Occipital lobe (tissue), 3 donors: ENCODE measurements at places on chromosomes 5 and 9.

DNA sequence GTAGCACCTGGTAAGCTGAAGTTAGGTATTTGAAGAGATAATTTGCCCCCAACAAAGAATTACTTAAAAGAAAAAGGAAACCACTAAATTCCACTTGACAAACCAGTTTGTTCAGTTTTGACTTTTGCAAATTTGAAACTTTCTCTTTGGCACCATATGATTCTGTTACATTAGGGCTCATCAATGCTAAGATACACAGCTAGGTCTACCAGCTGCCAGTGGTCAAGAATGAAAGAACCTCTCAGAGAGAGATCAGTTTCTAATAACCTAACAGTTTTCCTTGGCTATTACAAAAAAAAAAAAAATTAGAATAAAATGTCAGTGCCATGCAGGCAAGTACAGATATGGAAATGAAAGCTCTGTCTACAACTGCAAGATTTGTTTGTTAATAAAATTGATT lies 92.3 kb downstream of the CAAP1 start:
- DNase-seq, result no peak

- DNase-seq, result no peak
These were observed 340.3 kb upstream of the CD180 start for GRCh38 chr5:67536866-67537265.

- DNase-seq, result no peak
These were observed 113.8 kb downstream of the MSX2 start for GRCh38 chr5:174837919-174838902.

GRCh38 chr9:123253204-123253603 lies 15.2 kb downstream of the STRBP start:
- no peak for DNase-seq

- DNase-seq, result no peak
These were observed 74.4 kb upstream of the FCN1 start for GRCh38 chr9:134991808-134992754.

- no peak for DNase-seq
These were observed 89.0 kb downstream of the ASTN2 start for GRCh38 chr9:117325831-117326230.

DNA sequence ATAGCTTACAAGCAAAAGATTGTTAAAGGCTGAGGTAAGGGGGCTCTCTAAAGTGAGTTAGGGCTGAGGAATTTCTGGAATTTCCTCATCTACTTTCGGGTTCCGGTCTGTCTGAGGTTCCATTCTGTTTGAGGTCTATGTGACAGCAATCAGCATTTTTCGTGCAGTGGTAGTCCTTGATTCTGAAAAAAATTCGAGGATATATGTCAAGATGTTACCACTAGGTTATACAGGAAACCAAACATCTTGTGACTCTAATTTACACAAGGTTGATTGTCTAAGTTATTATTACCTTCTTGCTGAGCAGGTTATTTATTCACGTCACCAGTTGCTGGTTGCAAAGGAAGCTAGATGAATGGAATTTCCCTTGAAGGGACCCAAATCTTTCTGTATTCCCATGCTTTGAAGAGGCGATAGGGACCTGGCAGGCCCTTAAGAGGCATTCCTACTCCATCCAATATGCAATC lies 35.2 kb downstream of the RLN2 start:
- DNase-seq, result no peak

DNA sequence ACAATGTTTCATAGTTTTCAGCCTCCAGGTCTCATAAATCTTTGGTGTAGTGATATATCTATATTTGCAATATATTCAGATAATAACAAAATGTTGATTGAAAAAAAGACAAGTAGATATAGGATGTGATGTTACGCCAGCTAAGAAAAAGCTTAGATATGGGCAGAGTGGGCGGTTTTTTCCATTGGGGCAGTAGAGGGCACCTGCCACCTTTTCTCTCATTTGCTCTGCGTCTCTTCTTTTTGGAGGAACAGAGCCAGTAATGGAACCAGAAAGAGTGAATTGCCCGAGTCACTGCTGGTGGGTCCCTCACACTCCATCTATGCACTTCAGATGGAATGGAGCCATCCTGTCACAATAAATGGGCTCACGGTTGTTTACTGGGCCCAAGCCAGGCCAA lies 62.1 kb upstream of the FANCC start:
- DNase-seq, result no peak

DNA sequence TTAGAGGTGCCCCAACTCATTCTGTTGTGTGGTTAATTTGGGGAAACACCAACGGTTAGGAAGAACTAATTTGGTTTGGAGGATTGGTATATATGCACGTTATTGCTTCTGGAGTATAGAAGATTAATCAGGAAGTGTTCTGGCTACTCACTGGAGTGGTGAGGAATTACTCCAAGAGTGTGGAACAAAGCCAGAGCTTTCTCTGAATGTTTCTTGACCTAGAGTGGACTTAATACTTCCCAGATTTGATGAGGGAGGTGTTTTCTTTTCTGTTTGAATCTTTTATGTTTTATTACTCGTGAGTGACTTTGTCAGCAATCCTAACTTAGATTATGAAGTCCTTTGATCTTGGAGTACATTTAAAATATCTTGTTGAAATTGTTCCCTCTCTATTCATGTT lies 163.7 kb downstream of the MAN2A1 start:
- DNase-seq, result no peak

GRCh38 chr5:124790301-124790894 lies 44.0 kb upstream of the ZNF608 start:
- no peak for DNase-seq

- no peak for DNase-seq
These were observed 29.5 kb upstream of the APC start for GRCh38 chr5:112708103-112708622.

GRCh38 chr5:173873306-173873922 lies 14.7 kb upstream of the CPEB4 start:
- no peak for DNase-seq

DNA sequence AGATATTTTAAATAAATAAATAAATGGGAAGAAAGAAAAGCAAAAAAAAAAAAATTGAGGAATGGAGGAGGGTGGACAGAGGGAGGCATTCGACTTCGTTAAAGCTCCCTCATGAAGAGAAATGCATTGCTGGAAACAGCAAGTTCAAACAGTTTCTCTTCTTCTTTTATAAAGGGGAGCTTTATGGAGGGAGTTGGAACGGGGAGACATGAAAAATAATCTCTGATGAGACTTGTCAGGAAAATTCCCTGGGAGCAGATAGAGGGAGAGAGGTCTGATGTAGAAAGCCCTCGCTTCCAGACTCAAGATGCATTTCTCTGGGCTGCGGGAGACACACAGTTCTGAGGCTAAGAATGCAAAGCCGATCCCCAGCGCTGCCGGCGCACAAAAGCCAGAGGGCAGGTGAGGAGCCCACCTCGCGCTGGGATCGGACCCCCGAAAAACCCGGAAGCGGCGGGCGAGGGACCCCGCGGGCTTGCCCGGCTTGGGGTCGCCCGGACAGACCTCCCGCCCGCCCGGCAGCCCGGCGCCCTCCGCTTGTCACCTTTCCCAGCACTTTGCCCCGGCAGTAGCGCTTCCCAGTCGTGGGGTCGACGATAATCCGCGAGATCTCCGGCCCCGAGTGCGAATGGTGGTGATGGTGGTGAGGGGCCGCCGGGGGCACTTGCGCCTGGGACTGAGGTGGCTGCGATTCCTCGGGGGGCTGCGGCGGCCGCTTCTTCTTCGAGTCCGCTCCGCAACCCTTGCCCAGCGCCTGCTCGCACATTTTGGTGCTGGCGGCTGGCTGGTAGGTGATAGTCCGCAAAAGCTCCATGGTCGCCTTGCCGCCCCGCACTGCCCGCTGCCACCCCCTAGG lies 512 bp downstream of the PLK2 start:
- no peak for DNase-seq

- DNase-seq, result no peak
These were observed 40.9 kb downstream of the CETN3 start for GRCh38 chr5:90368454-90369246.

DNA sequence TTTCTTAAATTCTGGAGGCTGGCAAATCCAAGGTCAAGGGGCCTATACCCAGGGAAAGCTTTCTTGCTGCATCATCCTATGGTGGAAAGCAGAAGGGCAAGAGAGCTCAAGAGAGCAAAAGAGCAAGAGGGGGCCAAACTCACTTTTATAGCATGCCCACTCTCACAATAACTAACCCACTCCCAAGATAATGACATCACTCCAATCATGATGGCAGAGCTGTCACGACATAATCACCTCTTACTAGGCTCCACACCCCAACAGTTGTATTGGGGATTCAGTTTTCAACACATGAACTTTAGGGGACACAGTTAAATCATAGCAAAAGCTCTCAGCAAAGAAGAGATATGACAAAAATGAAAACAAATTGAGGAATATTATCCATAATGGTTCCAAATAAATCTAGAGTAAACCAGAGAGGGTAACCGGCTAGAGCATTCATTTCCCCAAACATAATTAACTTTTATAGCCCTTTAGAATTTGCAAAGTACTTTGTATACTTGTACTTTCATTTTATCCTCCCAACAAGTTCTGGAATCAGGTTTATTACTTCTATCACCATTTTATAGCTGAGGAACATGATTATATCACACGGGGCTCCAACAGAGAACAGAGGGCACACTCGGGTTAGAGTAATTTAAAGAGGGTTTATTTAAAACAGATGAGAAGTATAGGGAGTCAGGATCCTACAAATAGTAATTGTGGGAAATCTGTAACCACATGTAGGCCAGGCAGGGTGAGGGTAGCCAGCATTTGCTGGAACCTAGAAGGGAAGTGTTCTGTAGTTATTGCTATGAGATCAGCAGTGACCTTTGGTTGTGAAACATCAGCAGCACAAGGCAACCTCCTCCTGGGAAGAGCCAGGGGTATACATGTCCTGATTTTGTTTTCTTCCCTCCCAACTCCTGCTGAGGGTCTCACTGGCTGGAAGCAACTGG lies 7.2 kb upstream of the TARS1 start:
- DNase-seq, result no peak

- DNase-seq, result no peak
These were observed 140.2 kb downstream of the PAX5 start for GRCh38 chr9:36893911-36894310.

GRCh38 chr5:133370904-133371303 lies 241.4 kb downstream of the FSTL4 start:
- DNase-seq, result no peak

DNA sequence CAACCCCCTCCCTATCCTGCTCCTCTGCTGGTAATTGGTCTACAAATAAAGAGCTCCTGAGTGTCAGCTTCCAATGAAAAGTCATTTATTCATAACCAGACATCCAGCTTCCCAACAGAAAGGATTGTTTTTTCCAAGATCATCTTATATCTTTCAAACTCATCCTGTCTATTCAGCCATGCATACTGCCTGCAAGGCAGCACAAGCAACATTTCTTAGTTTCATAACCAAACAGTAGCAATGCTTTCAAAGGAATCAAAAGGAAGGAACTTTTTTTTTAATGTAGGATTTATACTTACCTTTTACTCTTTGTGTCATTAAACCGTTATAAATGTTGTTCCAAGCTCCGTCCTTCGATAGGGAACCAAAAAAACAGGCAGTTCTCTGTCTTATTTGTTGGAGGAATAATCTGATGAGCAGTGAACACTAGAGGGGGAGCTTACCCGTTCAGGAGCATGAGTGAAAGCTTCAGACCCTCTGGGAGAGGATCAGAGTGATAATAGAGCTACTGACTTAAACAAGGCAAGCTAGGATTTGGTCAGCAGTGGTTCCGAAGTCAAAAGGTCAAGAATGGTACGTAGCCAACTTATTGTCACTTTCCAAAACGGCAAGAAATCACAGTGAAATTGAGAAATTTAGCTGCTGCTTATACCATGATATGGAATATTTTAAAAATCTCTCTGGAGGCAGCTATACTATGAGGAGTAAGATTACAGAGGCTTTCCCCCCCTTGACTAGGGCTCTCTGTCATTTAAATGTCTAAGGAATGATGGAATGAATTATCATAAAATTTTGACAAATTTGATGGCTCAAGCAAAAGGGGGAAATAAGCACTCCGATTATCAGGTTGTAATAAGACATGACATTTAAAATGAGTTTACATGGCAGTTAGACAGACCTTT lies 892.9 kb downstream of the NR2F1-AS1 start:
- DNase-seq, result no peak

GRCh38 chr9:76553680-76554079 lies 94.7 kb downstream of the GCNT1 start:
- no peak for DNase-seq

DNA sequence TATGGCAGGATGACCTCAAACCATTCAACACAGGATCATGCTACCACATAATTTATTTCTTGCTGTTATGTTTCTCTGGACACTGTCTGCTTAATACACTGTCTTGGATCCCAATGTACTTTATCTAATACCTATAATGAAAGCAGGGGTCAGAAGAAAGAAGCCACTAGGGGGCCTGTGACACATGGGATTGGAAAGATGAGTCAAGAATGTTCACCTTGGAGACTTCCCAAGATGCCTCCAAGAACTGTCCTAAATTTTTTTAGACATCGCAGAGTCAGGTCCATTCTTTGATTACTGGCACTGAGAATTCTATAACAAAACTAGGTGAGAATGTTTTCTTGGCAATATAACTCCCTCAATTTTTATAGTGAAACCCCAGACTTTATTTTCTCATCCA lies 305.8 kb upstream of the SMARCA2 start:
- no peak for DNase-seq
